H54 (cell line): ENCODE measurements at places on chromosomes 5 and 9.

GRCh38 chr9:114494776-114495569, 10.3 kb downstream of the WHRN start:
- DNase-seq = no peak

- no peak for DNase-seq
Observed at GRCh38 chr9:127457191-127457878, 6.0 kb downstream of the LRSAM1 start.

- DNase-seq = no peak
Observed at GRCh38 chr9:114720086-114720676, 38.2 kb upstream of the TEX48 start.

GRCh38 chr5:28914297-28914696, 1875.9 kb upstream of the CDH9 start:
- no peak for DNase-seq

DNA sequence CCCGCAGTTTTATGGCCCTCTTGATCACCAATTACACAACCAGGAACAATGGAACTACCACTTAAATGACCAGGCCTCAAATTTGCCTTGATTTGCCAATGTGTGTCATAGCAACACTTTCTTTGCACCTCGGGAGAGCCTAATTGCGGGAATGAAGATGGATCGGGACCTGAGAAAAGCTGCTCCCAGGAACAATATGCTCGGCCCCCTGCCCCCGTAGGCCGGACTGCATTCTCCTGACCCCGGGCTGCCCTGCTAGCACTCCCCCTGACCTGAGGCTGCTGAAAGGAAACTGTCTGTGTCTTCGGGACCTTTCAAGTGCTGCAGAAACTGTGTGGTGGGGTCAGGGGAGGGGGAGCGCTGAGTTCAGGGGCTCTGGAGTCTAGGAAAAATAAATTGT, 294.3 kb upstream of the IRX1 start:
- DNase-seq = no peak

DNA sequence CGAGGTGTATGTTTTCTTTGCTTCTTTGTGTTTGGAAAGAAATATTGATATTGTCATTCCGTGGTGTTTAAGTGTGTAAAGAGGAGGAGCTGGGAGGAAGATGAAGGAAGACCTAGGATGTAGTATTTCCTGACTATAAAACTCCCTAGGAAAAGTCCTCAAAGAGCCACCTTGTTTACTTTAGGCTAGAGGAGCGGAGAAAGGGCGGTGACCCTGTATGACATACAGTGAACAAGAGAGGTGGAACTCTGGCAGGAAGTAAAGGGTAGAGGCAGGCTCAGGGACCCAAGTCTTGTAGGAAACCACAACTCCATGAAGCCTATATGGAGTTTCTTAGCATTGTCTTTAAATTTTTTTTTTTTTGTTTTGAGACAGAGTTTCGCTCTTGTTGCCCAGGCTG, 303.9 kb downstream of the DOCK8 start:
- DNase-seq = no peak

- DNase-seq = peak; percentile 99
Observed at GRCh38 chr9:121529237-121529987, 29.8 kb upstream of the GGTA1 start.

DNA sequence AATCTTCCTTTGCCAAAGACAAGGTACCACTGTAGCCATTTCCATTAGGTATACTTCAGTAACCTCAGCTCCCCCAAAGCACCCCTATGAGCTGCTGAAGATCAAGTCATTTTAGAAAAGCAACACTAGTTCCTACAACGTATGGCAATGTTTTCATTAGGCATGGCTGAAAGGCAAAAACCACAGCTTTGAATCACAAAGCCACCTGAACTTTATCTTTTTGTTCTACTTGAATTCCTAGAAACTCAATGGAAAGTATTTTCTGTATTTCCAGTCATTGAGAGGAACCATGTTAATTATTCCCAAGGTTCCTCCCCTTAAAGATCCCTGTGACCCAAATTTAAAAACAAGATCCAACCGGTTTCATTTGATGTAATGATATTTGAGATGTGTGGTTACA, 152.1 kb downstream of the EFNA5 start:
- DNase-seq = no peak

GRCh38 chr5:133401731-133402347, 210.5 kb downstream of the FSTL4 start:
- DNase-seq = no peak

DNA sequence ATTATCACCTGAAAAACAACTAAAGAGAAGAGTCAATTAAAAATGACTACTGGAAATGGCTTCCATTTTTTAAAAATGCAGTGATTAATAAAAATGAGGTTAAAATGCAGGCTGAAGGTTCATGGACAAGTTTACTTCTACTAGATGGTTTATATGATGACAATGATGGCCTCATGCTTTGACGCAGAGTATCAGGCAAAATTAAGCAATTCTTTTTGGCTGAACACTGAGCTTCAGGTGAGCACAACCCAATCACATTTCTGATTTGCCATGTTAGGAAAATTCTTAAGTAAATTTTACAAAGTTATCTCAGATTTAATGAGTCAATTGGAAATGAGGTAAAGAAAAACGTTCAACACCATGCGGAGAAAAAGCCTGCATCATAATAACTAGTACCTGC, 22.3 kb downstream of the DMGDH start:
- no peak for DNase-seq

DNA sequence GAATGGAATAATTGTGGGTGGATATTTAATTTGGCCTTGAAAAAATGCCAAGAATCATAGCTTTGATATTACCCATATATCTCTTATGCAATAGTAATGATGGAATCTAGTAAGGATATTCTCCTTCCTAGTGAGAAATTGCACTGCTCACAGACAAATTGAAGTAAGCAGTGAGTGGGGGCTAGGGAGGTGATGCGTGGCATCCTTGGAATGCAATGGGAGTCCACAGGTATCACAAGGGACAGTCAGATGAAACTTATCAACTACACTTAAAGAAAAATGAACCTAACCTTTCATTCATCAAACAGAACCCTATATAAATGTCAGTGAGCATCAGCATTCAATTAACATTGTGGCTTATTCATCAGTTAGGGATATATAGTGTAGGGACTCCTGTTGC, 57.8 kb downstream of the IZUMO3 start:
- no peak for DNase-seq

DNA sequence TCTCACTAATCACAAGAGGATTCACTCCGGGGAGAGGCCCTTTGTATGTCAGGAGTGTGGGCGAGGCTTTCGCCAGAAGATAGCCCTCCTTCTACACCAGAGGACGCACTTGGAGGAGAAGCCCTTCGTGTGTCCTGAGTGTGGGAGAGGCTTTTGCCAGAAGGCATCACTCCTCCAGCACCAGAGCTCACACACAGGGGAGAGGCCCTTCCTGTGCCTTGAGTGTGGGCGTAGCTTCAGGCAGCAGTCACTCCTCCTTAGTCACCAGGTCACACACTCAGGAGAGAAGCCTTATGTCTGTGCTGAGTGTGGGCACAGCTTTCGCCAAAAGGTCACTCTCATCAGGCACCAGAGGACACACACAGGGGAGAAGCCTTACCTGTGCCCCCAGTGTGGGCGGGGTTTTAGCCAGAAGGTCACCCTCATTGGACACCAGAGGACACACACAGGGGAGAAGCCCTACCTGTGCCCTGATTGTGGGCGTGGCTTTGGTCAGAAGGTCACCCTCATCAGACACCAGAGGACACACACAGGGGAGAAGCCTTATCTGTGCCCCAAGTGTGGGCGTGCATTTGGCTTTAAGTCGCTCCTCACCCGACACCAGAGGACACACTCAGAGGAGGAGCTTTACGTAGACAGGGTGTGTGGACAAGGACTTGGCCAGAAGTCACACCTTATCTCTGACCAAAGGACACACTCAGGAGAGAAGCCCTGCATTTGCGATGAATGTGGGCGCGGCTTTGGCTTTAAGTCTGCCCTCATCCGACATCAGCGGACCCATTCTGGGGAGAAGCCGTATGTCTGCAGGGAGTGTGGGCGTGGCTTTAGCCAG, 27.8 kb downstream of the NUTM2F start:
- no peak for DNase-seq

DNA sequence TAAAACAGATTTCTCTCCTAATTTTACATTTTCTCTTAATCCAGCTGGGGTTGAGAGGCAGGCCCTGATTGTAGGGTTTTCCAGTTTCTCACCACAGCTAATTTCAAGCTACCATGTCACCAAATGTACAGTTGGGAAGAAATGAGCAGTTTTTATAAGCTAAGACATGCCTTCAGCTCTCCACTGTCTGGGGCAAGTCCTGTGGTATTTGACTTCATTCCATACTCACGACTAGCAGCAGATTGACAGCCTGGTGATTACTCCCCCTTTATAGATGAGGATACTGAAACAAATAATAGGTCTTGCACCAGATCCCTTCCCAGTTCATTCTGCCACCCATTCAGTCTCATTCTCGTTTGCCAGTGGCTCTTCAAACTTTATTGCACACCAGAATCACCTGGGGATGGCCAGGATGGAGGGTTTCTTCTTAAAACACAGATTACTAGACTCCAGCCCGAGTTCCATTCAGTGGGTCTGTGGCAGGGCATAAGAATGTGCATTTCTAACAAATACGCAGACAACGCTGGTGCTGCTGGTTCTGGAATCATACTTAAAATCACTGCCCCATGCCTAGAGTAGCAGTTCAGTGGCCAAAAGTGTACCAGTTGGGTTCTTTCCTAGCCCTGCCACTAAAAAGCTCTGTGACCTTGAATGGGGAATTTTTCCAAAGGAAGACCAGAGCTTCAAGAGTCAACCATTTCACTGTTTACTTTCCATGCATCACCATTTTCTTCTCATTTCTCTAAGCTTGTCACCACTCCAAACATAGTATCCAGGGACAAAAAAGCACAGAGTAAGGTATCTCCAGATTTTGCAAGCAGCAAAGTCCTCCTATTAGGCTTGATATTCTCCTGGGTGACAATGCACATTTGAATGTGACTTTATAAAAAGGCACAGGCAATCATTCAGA, 64.3 kb downstream of the CSNK1A1 start:
- DNase-seq = no peak

DNA sequence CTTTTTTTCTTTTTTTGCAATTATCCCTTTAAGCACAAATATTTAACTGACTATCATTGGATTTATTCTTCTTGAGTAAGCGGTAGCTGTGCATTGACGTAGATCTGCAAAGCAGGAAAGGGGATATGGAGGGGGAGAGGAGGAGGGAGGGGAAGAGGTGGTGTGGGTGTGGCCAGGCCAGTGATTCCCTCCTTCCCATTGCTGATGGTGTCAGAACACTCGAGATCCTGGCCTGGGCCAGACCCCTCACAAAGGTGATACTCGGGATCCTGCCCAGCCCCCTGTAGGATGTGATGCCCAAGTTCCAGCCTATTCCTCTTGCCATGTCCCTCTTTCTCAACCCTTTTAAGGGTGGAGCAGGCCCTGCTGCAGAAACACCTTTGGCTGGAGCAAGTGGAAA, 9.9 kb downstream of the SLC36A3 start:
- no peak for DNase-seq

DNA sequence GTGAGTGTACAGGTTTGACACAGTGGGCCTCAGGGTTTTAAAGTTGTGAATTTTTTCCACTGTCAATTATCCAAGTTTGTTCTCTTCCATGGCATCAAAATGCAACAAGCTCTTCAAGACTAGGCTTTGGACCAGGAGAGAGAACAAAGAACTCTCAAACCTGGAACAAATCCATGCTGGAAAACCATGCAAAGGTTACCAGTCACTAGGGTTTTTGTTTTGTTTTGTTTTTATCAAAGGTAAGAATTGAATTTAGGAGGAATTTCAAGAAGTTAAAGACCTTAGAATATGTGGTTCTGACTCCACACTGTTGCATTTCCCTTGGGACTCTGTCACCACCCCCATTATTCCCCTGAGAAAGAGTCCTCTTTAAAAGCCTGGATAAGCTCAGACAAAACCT, 191.1 kb upstream of the PIK3R1 start:
- no peak for DNase-seq

DNA sequence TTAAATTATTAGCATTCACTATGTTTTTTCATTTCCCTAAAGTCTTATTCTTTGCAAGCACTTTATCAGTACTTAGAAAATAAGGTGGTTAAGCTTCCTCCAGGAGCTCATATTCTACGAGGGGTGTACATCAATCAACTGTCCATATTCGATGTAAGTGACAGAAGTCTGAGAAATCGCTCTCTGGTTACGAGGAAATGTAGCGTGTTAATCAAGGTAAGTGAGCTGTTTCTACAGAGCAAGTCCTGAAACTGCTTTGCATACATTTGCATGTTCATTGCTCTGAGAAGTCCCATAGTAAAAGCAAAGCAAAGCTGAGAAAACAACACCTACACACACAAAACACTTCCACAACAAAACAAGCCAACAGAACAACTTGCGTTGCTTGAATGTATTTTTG, 893.9 kb upstream of the DMAC1 start:
- no peak for DNase-seq

- no peak for DNase-seq
Observed at GRCh38 chr9:2411459-2412215, 209.9 kb upstream of the VLDLR start.
